IMR-90 (cell line): ENCODE measurements at places on chromosomes 2 and 18.
A peak's percentile ranks its signal among the peaks of the same experiment; 100 is the strongest.

DNA sequence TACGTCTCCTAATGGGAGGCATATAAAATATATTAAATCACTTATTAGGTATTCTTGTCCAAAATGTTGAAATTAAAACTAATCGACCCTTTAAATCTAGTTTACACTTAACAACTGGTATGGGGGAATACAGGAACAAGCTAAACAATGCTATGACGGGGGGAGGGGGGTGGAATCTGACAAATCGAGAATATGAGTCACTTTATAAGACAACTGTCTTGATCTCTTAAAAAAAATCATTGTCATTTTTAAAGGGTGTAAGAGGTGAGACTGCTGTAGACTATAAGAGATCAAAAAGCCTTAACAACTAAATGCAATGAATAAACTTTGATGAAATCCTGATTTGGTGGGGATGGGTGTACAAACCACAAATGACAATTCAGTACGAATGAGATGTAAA is 6.0 kb downstream of the MAP3K2 start:
- no peak for DNase-seq

- no peak for DNase-seq
These were observed 132.4 kb downstream of the CYP26B1 start for GRCh38 chr2:72015266-72015665.

GRCh38 chr18:49742316-49743116 is 70.8 kb downstream of the ACAA2 start:
- no peak for DNase-seq

- DNase-seq = no peak
These were observed 682.0 kb upstream of the TMEFF2 start for GRCh38 chr2:192876698-192877097.

DNA sequence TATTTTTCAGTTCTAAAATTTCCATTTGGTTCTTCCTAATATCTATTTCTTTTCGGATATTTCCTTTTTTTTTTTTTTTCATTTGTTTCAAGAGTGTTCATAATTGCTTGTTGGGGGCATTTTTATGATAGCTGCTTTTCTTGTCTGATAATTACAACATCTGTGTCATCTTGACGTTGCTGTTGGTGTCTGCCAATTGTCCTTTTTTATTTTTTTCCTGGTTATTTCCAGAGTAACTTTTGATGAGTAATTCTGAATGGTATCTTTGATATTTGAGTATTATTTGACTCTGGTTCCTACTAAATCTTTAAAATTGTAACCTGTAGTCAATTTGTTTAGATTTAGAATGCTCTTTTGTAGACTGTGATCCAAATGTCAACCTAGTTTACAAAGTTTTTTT is 51.3 kb upstream of the CHRNA1 start:
- DNase-seq = no peak

DNA sequence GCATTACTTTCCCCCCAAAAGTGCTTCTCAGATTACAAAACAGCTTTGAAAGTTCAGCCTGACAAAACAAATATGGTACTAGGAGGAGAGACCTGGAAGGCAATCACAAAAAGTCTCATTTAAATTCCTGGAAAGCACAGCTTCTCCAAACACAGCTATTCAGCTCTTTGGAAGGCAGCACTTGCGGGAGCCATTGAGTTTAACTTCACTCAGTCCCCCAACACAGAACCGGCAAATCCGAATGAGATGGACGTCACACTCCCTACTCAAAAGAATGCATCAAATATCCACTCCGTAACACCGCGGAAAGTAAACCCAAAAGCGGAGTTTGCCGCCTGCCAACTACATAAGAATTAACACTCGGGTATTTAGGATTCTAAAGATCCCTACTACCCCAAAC is 638 bp downstream of the ST6GAL2 start:
- no peak for DNase-seq

DNA sequence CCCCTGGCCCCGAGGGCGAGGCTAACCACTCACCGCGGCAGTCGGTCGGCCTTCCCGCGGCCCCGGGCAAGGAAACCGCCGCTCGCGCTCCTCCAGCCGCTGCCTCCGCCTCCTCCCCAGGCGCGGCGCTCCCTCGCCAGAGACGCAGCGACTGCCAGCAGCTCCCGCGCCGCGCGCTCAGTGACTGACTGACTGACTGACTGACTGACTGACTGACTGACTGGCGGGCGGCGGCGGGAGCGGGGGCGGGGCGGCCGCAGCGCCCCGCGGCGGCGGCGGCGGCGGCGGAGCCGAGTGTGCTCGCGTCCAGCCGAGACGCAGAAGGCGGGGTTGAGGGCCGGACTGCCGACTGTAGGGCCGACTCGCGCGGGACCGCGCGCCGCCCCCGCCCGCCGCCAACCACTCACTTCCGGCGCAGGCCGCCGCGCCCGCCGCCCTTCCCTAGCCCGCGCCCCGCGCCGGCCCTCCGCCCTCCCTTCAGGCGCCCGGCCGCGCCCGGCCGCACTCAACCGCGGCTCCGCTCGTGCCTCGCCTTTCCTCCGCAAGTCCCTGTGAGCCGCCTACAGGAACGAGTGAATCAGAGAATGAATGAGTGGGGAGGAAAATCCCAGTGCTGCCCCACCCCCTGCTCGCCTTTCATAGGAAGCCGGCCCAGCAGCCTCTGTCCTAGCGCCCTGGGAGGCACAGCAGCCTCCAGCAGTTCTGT is at the start of gene RAPH1:
RAPH1 (minus strand) TSS at position 224 of the 706 bp plus-strand sequence. CDS start 39,948 bp downstream, outside the sequence.
- peak; percentile 82 for DNase-seq
